ENCODE measurements at places on chromosomes 7 and 10. TPM values are rescaled to one million over a fixed set of nuclear protein-coding genes. Genes with fewer than 3 reads are reported as not detected.

DNA sequence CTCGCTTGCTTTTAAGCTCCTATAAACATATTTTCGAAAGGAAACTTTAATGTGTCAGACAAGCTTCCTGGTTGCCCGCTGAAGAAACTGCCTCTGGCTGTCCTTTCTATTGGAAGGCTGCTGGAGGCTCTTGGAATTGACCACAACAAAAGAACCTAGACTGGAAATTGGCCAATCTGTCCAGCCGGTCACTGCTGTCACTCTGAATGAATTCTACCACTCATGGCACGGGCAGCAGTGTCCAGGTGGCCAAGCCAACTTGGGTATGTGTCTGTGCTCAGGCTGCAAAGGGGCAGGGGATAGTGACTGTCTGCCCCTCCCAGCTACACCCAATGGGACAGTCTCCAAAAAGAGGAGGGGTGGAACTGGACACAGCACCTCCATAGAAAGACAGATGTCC lies 57.6 kb downstream of the CDH23 start:
- H3K4me1 ChIP-seq, result no peaks in the 10 kb centered on the region
- no peak overlapping the region for H3K27ac ChIP-seq
- no peak overlapping the region for H3K4me3 ChIP-seq
- H3K27me3 ChIP-seq, result no peaks in the 10 kb centered on the region

Gene TMEM130
- total RNA-seq, result not detected

DNA sequence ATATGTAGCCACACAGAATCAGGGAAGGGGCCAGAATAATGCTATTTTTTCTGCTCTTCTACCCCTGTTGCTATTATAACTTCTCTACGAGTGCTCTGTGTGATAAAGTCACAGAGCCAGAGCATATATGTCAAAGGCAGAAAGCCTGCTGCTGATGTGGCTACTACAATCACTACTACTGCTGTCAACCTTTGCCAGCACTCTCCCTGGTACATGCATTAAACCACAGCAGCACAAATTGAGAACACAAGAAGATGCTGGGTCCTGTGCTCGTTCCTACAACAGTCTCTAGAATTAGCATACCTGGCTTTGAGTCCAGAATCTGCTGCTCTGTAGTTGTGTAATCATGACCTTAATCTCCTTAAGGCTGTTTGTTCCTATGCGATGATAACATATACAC lies 108.6 kb downstream of the SEMA3A start:
- no peaks in the 10 kb centered on the region for H3K36me3 ChIP-seq
- no peak for DNase-seq
- H3K4me1 ChIP-seq, result peaks cover 11% of the 10 kb centered on the region
- H3K4me3 ChIP-seq, result no peak overlapping the region

Gene CCDC7
- 13.6 TPM for total RNA-seq
